ENCODE measurements at places on chromosomes 3 and 15.
A peak's percentile ranks its signal among the peaks of the same experiment; 100 is the strongest.

GRCh38 chr15:75666823-75667501 is 19.2 kb downstream of the SNX33 start:
- peak; percentile 100 for DNase-seq

GRCh38 chr3:111747490-111747889 is 111.6 kb upstream of the PHLDB2 start:
- DNase-seq: peak; percentile 98

GRCh38 chr3:52004163-52004787 is 8.6 kb upstream of the RPL29 start:
- DNase-seq: peak; percentile 49

- no peak for DNase-seq
Observed at GRCh38 chr3:128348805-128349531, 117.7 kb downstream of the DNAJB8 start.

DNA sequence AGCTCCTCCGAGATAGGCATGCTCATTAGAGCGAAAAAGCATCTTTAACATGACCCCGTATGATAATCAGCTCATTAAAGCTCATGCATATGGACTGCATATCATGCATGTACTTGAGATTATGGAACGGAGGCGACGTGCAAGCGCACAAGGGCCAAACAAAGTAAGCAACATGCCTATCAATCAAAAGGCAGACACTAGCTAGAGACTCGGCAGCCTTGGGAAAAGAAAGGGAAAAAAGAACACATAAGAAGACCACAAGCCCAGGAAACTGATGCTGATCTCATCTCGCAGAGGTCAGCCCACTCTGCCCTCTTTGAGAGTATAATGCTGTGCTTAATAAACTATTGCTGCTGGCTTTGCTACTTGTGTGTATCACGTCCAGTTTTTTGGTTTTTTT is 2.6 kb upstream of the ACOX2 start:
- DNase-seq: no peak

GRCh38 chr3:30085486-30085885 is 520.9 kb upstream of the TGFBR2 start:
- no peak for DNase-seq

- DNase-seq: peak; percentile 83
Observed at GRCh38 chr3:50274371-50275104, 4.3 kb upstream of the LSMEM2 start.

- no peak for DNase-seq
Observed at GRCh38 chr15:90053685-90054466, 48.4 kb downstream of the IDH2 start.

- no peak for DNase-seq
Observed at GRCh38 chr15:27165590-27165989, 194.6 kb downstream of the GABRG3 start.

GRCh38 chr3:197458179-197458707 is 97.5 kb downstream of the BDH1 start:
- peak; percentile 51 for DNase-seq

- DNase-seq: no peak
Observed at GRCh38 chr15:88695691-88696251, 57.0 kb downstream of the ISG20 start.

- DNase-seq: no peak
Observed at GRCh38 chr15:71400294-71400693, 285.0 kb downstream of the THSD4 start.

- no peak for DNase-seq
Observed at GRCh38 chr3:107062310-107062709, 314.9 kb upstream of the CCDC54 start.

- DNase-seq: peak; percentile 78
Observed at GRCh38 chr15:36757189-36757814, 177.9 kb downstream of the CDIN1 start.

- DNase-seq: no peak
Observed at GRCh38 chr15:78661001-78661400, 20.0 kb upstream of the CHRNB4 start.

- no peak for DNase-seq
Observed at GRCh38 chr15:77528290-77528967, 104.3 kb downstream of the LINGO1 start.

DNA sequence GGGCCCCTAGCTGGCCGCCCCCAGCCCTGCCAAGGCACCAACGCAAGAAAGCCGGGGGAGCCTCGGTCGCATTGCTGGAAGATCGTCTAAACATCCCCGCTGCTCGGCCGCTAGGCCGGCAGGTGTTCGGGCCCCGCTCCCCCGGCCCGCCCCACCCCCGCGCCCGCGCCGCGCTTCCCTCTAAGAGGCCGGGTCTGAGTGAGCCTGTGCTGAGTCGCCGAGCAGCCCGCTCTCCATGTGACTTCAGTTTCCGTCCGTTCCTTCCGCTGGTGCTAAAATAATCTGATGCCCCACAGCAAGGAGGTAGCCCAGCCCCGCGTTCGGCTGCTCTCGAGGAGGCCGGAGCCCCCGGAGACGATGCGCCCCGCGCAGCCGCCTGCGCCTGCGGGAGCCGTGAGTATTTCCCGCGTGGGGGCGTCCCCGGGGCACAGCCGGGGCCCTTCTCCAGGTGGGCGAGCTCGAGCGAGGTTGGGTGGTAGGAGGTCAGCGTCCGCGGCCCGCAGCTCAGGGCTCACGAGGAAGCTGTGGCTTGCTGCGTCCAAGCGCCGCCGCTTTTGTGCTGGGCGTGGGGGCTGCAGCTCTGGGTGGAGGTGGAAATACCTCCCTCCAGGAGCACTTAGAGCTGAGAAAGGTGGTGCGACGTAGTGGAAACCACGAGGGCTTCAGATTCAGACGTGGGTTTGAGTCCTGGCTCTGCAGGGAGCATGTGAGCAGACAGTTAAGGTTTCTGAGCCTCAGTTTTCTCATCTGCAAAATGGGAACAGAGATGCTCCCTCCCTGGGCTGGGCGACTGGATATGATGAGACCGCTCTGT is at the start of gene NRROS:
Gene NRROS (plus strand): TSS at position 212 of the 814 bp plus-strand sequence. CDS start 14,846 bp downstream, outside the sequence.
- peak; percentile 45 for DNase-seq

GRCh38 chr15:89019436-89019835 is 68.8 kb upstream of the ABHD2 start:
- peak; percentile 10 for DNase-seq

DNA sequence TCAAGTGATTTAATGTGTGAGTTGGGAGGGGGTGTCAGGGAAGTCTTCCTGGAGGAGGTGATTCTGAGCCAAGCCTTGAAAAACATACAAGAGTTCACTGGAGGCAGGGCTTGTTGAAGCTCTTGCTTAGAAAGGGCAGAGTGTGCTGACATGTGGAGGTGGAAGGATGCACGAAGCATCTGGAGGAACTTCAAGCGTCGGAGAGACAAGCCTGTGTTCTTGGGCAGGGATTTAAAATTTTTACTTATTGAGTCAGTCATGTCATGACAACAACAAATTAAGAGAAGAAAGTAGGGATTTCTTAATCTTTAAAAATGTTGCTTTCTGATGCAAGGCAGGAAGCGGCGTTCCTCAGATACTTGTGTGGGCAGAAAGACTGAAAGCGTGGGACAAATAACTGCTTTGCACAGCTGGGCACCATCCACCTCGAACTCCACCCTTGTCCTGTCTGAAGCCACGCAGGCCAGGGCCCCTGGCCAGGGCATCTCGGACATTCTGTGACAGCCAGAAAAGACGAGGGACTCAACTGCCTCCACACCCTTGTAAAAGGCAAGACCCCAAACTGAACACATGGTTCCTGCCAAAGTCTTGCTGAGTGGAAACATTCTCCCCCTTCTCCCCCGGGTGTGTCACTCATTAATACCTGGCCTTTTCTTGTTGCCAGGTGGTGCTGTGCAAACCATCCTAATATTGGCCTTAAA is 6.9 kb upstream of the IL16 start:
- peak; percentile 50 for DNase-seq

- no peak for DNase-seq
Observed at GRCh38 chr3:195005251-195005620, 265.7 kb downstream of the XXYLT1 start.

DNA sequence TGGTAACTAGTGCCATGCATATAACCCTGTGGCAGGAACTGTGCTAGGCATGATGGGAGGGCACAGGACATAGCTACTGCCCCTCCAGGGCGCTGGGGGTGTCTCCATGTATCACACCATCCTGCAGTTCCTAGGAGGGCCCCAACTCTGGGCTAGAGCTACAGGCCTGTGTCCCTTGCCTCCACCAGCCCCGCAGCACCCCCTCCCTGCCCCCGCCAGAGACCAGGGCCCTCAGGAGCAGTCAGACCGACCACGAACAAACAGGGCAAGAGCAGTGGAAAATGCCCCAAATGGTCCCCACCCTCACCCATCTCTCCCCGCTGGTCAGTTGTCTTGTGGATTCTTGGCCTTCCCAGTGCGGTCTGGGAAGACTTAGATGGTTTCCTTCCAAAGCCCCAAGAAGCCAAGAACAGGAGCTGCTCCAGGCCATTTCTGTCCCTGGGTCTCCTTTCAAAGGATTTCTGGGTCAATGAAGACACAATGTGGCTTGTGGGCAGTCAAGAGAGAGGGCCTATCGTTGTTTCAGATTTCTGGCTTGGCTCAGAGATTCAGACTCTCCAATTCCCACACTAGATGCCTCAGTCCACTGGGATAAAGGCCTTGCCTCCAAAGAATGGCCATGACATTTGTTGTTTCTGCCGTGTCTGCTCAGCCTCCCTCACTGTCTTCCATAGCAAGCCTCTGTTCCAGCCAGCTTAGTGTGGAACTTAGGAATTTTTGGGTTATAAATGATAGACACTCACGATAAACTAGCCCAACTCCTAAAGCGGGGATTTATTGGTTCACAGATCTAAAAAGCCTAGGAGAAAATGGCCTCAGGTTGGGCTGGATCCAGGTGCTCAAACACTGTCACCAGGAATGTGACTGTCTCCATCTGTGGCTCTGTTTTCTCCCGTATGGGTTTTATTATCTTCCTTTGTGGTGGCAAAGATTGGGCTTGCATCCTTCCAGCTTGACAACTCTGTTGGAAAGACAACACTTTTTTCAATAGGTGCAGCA is 80.6 kb downstream of the LSM3 start:
- no peak for DNase-seq

DNA sequence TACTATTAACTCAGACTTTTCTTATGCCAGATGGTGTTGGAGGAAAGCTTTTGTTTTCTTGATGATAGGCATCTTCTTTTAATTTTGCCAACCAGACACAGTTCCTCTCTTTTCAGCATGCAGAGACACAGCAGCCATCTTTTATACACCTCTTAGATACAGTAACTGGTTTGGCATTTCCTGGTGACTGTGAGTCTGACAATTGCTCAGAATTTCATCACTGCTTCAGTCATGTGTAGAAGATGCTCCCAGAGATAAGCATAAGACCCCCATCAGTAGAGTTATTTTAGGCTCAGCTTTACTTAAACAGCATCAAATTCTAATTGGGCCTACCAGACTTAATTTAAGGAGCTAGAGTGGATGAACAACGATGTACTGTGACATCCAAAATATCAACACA is 779.0 kb downstream of the SQOR start:
- peak; percentile 30 for DNase-seq

Measured in epithelial cell of esophagus (primary cell).